ENCODE measurements at places on chromosomes 16 and 17.

DNA sequence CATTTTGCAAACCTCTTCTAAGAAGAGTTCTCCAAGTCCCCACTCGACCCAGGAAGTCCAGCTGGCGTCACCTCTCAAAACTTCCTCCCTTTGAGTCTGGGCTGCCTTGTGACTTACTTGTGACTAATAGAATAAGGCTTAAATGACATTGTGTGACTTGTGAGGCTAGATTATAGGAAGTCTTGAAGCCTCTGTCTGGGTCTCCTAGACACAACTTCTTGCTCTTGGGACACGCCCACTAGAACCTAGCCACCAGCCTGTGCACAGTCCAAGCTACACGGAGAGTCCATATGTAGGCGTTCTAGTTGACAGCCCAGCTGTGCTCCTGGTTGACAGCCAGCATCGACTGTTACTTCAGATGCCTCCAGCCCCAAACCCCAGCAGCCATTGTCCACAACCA, 66.7 kb upstream of the TANC2 start:
- DNase-seq = no peak

GRCh38 chr16:56872863-56873391, 7.9 kb downstream of the SLC12A3 start:
- DNase-seq = no peak

GRCh38 chr16:8708536-8708935, 34.1 kb downstream of the ABAT start:
- no peak for DNase-seq

DNA sequence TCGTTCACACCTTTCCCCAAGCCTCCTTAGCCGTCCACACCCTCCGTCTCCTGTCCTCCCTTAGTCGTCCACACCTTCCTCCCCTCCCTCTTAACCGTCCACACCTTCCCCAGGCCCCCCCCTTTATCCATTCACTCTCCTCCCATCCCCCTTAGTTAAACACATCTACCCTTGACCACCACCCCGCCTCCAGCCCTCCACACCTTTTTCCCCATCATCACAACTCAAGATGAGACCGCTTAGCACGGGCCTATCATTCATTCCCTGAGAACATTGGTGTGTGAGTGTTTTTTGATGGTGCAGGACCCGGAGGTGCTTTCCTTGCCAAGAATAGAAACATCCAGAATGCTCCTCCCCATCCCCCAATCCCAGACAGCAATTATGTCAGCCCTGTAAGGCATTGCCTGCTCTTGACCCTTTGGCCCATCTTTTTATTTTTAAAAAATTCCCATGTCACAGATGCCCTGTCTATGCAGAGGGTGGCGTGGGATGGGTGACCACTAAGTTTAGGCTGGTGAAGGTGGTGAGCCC, 1.4 kb downstream of the TENT4B start:
- no peak for DNase-seq

DNA sequence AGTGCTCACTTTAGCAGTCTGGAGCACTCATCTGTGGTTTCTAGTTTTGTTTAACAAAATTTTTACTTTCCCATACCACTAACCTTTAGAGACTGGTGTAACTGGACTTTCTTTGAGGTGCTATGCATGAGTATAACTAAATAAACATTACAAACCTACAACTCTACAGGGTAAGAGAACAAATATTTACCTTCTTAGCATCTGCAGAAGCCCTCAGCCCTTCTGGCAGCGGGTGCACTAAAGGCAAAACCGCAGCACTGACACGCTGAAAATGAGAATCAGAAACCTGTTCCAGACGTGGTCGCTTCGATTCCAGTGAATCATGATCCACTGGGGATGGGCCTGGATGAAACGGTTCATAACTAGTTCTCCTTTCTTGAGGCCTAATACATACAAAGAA, 43.7 kb downstream of the NCOR1 start:
- no peak for DNase-seq

Data from activated naive CD8-positive, alpha-beta T cell treated with anti-CD3 and anti-CD28 coated beads for 36 hours (primary cell).